Activated CD4-positive, alpha-beta T cell treated with anti-CD3 and anti-CD28 coated beads for 1 hour (primary cell): ENCODE measurements at places on chromosomes 6 and 20.

- no peak for DNase-seq
Observed at GRCh38 chr6:53306819-53307347, 41.9 kb downstream of the ELOVL5 start.

- DNase-seq: no peak
Observed at GRCh38 chr20:50582092-50582491, 71.9 kb downstream of the PTPN1 start.

GRCh38 chr6:4885341-4885933, 109.2 kb downstream of the CDYL start:
- no peak for DNase-seq

GRCh38 chr6:80523010-80523409, 416.5 kb downstream of the BCKDHB start:
- no peak for DNase-seq

- no peak for DNase-seq
Observed at GRCh38 chr6:89313006-89313405, 2.1 kb downstream of the GABRR2 start.

DNA sequence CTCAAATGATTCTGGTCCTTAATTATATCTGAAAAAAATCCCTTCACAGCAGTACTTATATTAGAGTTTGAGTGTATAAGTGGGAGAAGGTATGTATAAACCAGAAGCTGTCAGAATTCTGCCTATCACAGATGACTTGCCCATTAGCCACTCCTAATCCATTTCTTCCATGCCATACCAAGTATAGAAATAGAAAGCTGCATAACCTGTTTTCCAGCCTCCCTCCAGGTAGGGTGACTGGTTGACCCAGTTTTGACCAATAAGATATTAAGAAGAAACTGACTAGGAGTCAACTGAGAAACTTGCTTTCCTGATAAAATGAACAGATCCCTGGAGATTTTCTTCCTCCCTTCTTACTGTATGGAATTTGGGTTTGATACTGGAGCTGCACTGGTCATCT, 112.2 kb upstream of the GRIK2 start:
- no peak for DNase-seq

DNA sequence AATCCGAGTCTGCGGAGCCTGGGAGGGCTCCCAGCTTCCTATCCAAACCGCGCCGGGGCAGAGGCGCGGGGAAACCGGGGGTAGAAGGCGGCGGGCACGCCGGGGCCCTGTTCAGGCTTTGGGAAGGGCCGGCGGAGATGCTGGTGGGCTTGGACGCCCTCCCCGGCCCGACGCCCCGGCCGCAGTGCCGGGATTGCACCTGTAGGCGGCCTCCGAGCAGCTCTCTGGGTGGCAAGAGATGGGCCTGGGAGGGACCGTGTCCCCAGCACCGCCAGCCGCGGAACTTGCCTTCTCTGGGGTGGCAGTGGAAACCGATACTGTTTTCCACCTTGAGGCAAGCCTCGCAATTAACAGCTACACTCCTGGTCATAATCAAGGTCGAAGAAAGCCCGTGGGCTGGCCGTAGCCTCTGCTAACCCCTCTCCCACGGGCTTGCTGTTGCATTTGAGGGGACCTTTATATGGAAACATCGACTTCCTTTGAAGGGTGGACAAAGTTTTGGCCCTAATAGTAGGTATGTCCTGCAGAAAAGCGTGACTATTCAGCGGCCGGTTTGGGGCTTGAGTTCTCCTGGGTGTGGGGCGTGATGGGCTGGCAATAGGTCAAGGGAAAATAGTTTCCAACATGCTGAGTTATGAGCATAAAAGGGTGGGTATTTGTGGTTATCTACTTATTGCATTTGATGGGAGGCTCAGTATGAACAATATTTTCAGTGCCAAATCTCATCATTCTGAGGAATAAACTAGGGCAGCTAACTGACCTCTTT, 1.1 kb upstream of the JAG1 start:
- no peak for DNase-seq

- DNase-seq: no peak
Observed at GRCh38 chr20:17993546-17993945, 24.7 kb downstream of the MGME1 start.

DNA sequence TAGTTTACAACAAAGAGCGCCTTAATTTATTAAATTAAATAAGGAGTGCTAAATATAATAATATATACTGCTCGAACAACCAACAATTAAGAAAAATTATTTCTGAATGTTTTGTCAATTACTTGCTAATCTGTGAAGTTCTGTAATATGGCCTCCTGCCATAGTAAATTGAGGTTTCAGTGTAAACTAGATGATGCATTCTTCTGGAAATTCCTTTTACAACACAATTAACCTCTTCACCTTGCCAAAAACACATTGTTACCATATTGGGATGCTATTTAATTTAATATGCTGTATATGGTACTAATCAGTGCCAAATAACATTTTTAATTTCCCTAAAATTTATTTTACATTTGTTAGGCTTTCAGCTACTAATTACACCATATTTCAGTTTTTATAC, 808.4 kb upstream of the CITED2 start:
- no peak for DNase-seq

GRCh38 chr6:165799391-165800153, 136.5 kb upstream of the PDE10A start:
- DNase-seq: no peak

DNA sequence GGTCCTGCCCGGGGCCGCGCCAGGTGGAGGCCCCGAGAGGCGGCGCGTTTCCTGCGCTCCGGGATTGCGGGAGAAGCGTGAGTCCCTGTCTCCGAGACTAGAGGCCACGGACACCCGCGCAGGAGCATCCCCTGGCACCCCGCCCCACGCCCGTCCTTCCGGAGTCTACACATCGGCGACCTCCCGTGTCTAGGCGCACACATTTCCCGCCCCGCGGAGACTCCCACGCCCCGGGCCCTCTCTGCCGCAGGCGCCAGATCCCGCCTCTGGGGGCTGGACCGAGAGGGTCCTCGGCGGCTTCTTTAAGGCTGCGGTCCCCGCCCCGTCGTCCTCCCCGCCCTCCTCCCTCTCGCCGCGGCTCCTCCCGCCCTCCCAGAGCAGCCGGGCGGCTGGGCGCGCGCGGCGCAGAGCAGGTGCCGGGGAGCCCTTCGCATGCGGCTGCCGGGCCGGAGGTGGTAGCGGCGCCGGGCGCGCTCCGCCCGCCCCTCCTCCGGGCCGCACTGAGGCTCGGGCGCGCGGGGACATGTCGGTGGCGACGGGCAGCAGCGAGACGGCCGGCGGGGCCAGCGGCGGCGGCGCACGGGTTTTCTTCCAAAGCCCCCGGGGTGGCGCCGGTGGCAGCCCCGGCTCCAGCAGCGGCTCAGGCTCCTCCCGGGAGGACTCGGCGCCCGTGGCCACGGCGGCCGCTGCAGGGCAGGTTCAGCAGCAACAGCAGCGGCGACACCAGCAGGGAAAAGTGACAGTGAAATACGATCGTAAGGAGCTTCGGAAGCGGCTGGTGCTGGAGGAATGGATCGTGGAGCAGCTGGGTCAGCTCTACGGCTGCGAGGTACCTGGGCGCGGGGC, at the start of gene PPP1R14C:
PPP1R14C (plus strand) TSS at position 375 of the 846 bp plus-strand sequence; CDS start at position 524, 149 bp downstream.
- no peak for DNase-seq

DNA sequence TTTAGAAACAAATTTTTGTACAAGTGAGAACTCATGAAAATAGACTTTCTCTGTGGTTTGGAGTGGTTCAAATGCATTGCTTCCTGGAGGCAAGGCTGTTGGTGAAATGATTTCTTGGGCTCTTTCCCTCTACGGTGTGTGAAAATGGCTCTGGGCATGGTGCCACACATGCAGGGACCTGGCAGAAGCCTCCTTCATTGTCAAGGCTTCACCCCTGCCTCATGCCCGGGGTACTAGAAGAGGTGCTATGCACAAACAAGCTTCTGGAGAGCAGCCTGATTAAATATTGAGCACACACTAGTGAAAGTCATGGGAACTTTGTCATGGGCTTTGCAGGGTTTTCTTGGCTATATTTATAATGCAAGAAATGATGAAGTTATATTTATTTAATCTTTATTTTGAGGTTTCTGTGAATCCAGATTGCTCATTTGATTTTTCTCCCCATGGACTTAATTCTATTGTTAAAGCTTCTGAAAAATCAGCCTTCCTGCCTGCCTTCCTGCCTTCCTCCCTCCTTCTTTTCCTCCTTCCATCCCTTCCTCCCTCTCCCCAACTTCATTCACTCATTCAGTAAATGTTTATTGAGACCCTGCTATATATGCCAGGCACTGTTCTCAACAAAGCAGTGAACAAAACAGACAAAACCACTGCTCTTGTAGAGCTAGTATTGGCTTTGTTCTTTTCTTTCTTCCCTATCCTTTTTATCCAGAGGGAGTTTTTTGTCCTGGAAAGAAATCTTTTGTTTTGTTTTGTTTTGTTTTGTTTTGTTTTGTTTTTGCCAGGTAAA, 21.0 kb downstream of the C6orf89 start:
- DNase-seq: no peak

GRCh38 chr20:48758206-48758820, 69.5 kb downstream of the PREX1 start:
- DNase-seq: no peak
